Activated naive CD8-positive, alpha-beta T cell treated with anti-CD3 and anti-CD28 coated beads for 36 hours (primary cell): ENCODE measurements at places on chromosomes 5 and 9.
A peak's percentile ranks its signal among the peaks of the same experiment; 100 is the strongest.

DNA sequence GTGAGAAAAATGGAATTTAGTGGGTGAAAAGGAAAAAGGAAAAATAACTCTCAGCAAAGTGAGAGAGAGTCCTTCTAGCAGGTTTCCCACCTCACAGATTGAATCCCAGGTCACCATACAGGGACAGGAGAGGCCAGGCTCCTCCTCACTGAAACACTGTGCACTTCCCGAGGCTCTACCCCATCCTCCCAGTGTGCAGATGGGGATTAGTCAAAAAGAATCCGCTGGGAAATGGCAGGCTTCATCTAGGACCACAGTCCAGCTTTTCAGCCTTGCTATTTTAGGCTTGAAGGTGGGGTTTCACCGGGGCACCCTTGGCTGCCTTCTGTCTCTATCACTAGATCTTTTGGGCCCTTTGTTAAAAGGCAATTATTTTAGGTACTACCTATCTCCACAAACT, 47.8 kb downstream of the YIPF5 start:
- no peak for DNase-seq

- DNase-seq, result peak; percentile 46
These were observed 150.4 kb upstream of the IER5L start for GRCh38 chr9:129328355-129329042.

- DNase-seq, result no peak
These were observed 67.8 kb downstream of the PSD2 start for GRCh38 chr5:139863361-139863760.

- DNase-seq, result no peak
These were observed 41.5 kb downstream of the VAV2 start for GRCh38 chr9:133950629-133951111.

DNA sequence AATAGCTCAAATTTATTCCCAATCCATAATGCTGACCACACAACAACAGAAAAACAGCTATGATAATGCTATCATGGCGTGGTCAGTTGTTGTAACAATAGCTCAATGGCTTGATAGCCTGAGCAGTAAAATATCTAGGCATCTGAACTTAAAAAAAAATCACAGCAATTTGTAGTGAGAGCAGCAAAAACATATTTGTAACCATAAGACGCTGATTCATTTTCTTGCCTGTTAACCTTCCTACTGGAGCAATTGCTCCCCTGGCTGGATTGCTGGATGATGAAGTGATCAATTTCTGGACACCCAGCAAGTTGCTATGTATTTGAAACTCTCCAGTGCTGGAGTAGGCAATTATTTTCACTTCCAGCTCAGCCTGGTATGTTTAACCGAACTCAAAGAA, 115.1 kb downstream of the PCSK1 start:
- DNase-seq, result no peak

DNA sequence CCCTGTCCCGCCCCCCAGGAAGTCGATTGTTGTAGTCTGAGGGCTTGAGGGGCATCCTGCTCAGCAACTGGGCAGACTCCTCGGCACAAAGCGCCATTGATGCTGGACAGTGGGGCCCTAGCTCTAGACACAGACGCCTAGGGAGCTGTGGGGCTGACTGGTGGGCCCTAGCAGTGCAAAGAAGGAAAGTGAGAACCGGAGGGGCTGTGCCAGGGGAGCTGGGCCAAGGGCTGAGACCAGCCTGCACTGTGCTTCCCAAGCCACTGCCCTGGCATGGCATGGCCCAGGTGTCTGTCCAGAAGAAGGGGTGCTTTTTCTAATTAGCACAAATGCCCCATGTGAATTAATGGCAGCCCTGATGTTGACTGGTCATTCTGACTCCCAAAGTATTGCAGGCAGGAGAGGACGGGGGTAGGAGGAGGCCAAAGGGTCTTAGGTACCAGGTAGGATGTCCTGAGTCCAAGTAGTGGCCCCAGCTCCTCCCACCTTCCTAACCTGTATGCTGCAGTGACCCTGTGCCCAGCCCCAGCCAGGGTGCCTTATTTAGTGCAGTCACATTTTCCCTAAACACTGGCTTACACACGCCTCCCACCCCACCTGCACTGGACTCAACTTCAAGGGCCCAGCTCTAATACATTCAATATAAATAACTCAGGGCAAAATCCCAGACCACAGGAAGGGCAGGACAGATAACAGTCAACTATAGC, 15.9 kb downstream of the TCF7 start:
- DNase-seq, result peak; percentile 19

GRCh38 chr5:94640176-94640575, 21.7 kb downstream of the SLF1 start:
- DNase-seq, result no peak

GRCh38 chr9:134663753-134664415, 22.3 kb downstream of the COL5A1 start:
- DNase-seq, result no peak

- DNase-seq, result no peak
These were observed 40.5 kb downstream of the PTTG1 start for GRCh38 chr5:160462167-160462566.

DNA sequence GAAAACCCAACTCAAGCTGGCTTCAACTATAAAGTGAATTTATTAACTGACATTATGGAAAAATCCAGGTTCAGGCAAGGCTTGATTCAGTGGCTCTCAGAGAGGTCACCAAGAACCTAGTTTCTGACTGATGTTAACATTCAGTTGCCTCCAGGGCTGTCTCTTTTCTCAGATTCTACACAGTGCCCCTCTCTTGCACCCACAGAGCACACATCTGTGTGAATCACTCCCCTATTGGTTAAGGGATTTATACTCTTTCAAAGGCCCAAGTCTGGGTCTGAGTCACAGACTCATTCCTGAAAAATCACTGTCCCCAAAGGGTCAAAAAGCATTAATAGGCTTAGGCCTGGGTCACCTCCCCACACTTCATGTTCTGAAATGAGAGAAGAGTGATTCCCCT, 6.2 kb upstream of the HAVCR2 start:
- DNase-seq, result no peak

DNA sequence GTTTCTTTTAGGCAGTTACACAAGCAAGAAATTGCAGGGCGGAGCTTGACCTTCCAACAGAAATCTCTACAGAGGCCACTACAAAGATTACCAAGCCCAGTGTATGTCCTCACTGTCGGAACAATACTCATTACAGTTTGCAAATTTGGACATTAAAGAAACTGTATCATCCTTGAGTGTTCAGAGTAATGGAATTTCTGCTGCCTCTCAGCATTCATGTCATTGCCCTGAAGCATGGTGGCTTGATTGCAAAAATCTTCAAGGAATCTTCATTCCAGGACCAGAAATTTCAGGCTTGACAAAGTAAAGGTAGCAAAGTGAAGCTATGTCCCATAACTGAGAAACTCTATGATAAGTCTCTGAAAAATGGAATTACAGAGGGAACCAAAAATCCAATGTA, 134.6 kb upstream of the MAP3K1 start:
- no peak for DNase-seq

- DNase-seq, result no peak
These were observed 79.0 kb upstream of the RNF38 start for GRCh38 chr9:36479101-36479500.

- no peak for DNase-seq
These were observed 17.7 kb upstream of the FAM174A start for GRCh38 chr5:100517301-100517974.

- DNase-seq, result no peak
These were observed 254.5 kb downstream of the PBX3 start for GRCh38 chr9:126001581-126002225.

DNA sequence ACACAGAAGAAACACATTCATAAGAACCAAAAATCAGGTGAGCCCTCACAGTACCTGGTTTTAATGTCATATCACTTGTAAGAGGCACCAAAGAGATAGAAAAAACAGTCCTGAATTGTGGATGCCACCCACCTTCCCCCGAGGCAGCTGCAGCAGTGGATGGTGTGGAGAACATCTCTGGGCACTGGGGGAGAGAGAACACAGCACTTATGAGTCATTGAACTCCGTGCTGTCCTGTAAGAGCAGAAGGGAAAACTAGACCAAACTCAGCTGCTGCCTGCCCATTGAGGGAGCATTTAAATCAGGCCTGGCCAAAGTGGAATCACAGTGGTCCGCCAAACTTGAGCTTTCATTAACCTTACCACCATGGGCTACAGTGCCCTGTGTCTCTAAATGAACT, 296.2 kb downstream of the SPATA31D1 start:
- DNase-seq, result no peak

DNA sequence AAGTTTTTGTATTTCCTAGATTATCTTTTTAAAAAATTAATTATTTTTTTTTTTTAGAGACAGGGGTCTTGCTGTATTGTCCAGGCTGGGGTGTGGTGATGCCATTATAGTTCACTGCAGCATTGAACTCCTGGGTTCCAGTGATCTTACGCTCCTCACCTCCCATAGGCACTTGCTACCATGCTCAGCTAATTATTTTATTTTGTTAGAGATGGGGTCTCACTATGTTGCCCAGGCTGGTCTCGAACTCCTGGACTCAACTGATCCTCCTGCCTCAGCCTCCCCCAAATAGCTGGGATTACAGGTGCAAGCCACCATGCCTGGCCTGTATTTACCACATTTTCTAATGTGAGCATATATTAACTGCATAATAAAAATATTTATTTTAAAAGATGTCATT, 274.5 kb downstream of the RFX3 start:
- no peak for DNase-seq

DNA sequence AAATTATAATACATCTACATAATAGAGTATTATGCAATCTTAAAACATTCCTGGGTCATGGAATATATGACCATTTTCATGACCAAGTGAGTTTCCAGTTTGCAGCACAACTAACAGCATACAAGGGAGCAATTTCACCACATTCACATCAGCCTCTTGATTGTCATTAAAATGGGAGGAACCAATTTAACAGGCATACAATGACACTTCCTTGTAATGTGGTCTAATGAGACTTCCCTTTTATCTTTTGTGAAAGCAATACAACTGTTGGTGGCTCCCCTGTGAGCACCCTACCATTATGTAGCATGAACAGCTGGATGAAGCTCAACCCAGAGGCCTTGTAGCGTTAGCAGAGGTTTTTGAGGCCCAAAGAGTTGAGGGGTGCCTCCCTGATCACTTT, 13.6 kb upstream of the TMOD1 start:
- no peak for DNase-seq
